Effector memory CD4-positive, alpha-beta T cell (primary cell): ENCODE measurements at places on chromosomes 7 and 10.

- DNase-seq: no peak
These were observed 30.6 kb upstream of the RHOBTB1 start for GRCh38 chr10:60974463-60975149.

GRCh38 chr7:70698219-70698832 is 433.6 kb upstream of the GALNT17 start:
- no peak for DNase-seq

DNA sequence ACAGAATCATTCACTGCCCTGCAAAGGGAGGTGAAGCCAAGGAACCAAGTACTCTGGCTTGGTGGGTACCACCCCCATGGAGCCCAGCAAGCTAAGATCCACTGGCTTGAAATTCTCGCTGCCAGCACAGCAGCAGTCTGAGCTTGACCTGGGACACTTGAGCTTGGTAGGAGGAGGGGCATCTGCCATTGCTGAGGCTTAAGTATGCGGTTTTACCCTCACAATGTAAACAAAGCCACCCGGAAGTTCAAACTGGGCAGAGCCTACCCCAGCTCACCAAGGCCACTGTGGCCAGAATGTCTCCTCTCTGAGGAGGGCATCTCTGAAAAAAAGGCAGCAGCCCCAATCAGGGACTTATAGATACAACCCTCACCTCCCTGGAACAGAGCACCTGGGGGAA is 1050.0 kb upstream of the GHITM start:
- no peak for DNase-seq

DNA sequence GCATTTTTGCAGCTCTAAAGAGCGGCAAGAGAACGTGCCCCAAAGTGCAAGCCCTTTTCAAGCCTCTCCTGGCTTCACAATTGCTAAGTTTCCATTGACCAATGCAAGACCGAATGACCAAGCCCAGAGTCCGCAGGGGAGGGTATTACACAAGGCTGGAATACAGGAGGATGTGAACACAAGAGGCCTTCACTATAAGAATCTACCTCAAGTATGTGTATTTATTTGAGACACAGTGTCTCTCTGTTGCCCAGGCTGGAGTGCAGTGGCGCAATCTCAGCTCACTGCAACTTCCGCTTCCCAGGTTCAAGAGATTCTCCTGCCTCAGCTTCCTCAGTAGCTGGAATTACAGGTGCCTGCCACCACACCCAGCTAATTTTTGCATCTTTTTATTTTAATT is 22.2 kb upstream of the TPST1 start:
- DNase-seq: no peak

DNA sequence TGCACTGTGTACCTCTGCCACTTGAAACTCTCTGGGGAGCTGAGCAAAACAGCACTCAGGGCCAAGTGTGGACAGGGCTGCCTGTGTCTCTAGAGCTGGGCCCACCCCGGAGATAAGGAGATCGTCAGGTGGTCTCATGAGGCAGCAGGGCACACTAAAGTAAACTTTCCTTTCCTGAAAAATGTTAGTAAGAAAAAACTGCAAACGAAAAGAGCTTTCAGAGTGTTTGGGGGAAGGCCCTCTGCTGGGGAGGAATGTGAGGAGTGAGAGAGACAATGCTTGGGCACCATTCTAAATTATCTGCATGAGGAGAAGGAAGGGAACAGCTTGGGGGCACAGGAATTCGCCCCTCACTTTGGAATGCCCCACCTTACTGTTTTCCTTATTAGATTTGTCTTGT is 127.7 kb downstream of the ATXN7L1 start:
- no peak for DNase-seq

GRCh38 chr10:109899356-109900331 is 23.7 kb downstream of the XPNPEP1 start:
- no peak for DNase-seq
